ENCODE measurements at places on chromosomes 7 and 10.

- DNase-seq: no peak
Observed at GRCh38 chr7:95490231-95490762, 4.6 kb downstream of the ASB4 start.

DNA sequence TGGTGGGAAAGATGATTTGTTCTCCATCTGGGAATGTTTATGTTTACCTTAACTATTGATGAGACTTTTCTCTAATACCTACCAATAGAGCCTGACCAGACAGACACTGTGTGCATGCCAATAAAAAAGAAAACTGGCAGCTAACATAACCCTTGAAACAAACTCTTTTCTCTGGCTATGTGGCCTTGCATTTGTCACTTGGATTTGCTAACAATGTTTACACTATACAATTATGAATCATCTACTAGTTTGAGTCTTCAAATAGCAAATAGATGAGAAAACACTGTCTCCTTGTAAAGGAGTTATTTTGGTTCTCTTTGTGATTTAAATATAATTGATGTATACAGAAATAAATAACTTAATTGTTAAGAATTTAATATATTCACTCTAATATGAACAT, 273.1 kb downstream of the SEMA3D start:
- peak; percentile 37 for DNase-seq

DNA sequence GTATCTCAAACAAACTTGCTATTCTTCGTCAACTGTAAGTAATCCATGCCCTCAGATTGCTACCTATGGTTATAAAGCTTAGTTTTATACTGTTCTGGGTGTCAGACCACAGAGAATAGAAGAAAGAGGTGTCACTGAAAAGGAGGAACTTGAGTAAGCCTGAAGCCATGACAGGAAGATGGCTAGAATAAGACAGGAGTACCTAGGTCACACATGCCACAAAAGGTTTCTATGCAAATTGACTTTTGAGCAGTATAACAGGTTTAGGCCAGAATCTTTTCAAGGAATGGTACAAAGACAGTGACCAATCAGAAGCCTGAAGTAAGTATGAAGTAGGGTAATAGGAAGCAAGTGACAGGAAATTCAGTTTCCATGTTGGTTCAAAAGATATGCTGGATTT, 23.5 kb downstream of the FBXW4 start:
- DNase-seq: no peak

- no peak for DNase-seq
Observed at GRCh38 chr7:20318933-20319332, 11.8 kb upstream of the ITGB8 start.

GRCh38 chr7:111873963-111874690, 311.8 kb upstream of the IMMP2L start:
- DNase-seq: no peak

GRCh38 chr10:218798-219197, 83.5 kb downstream of the ZMYND11 start:
- DNase-seq: no peak

GRCh38 chr7:90520484-90520883, 51.0 kb downstream of the PTTG1IP2 start:
- peak; percentile 40 for DNase-seq

DNA sequence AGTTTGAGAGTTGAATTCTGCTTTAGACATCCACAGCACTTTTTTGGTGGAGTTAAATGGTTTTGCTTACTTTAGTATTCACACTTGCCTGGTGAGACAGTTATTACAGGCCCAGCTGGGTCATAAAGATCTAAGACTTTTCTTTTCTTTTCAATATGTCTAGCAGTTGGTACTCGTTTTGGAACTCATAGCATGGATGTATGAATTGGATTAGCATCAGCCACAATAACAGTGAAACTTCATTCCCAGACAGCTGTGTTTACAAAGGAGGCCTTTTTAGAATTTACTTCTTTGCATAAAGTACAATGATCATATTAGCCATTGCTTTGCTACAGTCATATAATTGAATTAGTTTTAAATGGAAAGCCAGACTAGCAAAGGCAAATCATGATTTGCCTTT, 168.4 kb upstream of the DKK1 start:
- DNase-seq: no peak

DNA sequence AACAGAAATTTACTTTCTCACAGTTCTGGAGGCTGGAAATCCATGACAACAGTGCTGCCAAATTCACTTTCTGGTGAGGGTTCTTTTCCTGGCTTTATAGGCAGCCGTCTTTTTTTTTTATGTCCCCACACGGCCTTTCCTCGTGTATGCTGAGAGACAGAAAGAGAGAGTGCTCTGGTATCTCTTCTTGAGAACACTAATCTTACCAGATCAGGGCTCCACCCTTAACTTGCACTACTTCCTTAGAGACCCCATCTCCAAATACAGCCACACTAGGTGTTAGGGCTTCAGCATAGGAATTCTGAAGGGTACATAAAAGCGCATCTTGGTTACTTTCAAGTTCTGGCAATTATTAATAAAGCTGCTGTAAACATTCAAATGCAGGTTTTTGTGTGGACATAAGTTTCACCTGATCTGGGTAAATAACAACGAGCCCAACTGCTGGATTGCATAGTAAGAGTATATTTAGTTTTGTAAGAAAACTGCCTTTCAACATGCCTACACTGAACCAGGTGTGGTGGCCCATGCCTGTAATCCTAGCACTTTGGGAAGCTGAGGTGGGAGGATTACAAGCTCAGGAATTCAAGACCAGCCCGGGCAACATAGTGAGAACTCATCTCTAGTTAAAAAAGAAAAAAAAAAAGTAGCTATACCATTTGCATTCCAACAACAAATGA, 8.2 kb upstream of the C1GALT1 start:
- DNase-seq: no peak

DNA sequence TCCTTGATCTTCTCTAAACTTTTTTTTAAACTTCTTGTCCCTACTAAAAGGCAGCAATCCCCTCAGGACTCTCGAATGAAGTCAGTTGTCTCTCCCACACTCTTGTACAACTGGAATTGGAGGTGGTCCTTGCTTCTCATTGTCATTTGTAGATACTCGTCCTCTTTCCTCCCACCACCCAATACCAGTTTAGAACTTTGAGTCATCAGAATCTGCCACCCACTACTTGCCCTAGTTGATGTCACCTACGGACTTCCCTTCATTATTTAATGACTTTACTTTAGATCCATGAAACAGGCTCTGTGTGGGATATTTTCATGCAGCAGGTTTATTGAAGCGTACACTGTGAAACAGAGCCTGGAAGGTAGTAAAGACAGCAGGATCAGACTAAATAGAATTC, 28.6 kb upstream of the LHFPL3 start:
- no peak for DNase-seq

GRCh38 chr7:45221896-45222604, 64.5 kb downstream of the RAMP3 start:
- DNase-seq: no peak

GRCh38 chr10:114905450-114905849, 32.5 kb upstream of the TRUB1 start:
- DNase-seq: peak; percentile 25

DNA sequence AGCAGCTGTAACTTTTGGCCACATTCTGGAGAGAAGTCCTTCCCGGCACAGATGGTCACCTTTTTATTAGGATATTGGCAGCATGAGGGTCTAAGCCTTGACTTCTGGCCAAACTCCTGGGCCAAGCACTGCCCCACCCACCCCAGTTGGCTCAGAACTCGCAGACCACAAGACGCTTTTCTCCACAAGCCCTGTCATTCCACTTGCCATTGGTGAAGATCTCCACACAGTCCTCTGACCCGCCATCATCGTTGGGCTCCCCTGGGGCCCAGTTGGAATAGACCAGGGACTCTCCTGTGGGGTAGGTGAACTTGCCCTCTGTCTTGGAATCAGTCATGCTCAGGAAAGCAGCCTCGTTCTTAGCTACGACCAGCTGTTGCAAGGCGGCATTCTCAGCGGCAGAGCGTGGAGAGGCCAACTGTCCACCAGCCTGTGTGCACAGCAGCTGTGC, 11.2 kb downstream of the SFTPD start:
- no peak for DNase-seq

- no peak for DNase-seq
Observed at GRCh38 chr10:114995468-114996247, 57.7 kb downstream of the TRUB1 start.

GRCh38 chr7:2403718-2404648, 572 bp downstream of the CHST12 start:
- DNase-seq: peak; percentile 52

DNA sequence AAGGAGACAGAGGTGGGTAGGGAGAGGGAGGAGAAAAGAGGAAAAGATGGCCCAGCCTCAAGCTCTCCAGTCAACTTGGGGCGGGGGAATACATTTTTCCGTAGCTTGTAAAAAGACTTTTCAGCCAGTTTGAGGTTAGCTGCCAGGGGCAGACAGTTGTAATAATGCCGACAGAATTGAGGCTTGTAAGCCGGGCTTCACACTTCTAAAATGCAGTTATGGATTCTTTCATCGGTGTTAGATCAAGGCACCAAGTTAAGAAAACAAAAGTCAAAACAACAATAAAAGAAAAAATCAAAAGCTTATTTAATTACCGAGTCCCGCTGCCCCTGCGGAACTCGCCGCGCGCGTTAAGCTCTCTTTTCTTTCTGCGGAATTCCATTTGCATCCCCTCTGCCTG, 448 bp upstream of the EVX1 start:
- DNase-seq: no peak

DNA sequence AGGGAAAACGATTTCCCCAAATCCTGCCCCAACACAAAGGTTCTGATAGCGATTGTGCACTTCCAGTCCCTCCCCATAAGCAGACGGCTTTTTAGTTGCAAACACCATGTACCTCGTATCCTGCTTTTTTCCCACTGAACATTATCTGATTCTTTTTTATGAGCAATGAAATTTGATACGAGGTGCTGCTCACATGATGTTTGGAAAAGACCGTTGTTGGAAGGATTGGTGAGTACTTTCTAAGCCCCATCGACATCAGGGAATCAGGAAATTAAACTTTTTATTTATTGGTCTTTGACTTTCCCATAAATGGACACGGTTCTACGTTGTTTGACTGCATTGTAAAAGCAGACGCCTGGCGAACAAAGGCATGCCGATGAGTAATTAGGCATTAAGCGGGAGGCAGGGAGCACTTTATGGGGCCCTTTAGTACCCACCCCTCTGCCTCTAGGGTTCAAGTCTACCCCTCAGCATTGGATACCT, 49.4 kb downstream of the TEX36 start:
- peak; percentile 40 for DNase-seq

DNA sequence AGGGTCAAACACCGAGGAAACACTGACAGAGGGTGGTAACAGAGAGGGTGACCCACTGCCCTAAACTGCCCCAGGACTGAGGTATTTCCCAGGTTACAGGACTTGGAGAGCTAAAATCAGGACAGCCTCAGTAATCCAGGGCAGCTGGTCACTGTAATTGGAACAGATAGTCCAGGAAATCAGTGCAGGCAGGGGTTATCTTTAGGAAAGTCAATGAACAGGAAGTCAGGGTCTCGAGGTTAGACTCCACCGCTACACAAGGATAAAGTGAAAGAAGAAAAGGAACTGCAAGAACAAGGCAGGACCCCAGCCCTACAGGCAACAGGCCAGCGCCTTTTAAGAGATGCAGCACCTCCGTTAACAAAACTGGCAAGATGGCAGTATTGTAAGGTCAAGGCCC, 61.1 kb downstream of the CAV1 start:
- DNase-seq: no peak

GRCh38 chr7:37083311-37084096, 359.2 kb upstream of the AOAH start:
- DNase-seq: no peak

DNA sequence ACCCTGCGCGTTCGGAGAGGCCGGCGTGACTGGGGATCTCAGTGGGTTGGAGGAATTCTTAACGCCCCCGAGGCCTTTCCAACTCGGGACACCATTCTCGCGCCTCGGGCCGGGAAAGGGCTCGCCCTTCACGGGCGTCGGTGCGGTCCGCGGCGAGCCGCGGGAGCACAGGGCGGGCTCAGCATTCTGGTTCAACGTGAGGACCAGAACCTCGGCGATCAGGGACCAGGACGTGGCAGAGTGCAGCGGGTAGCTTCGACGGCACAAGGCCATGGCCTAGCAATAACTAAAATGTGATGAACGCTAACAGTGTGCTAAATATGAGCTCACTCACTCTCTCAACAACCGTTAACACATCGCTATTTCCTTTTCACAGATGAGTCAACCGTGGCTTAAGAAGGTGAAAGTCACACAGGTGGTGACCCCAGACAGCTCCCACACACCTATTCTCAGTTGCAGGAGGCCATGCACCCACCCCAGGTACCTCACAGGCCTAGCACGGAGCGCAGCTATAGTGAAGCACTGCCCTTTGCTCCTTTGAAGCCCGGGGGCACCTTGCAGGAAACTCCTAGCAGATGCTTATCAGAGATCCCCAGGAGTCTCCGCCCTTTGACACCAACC, 4.5 kb upstream of the EMX2 start:
- no peak for DNase-seq

DNA sequence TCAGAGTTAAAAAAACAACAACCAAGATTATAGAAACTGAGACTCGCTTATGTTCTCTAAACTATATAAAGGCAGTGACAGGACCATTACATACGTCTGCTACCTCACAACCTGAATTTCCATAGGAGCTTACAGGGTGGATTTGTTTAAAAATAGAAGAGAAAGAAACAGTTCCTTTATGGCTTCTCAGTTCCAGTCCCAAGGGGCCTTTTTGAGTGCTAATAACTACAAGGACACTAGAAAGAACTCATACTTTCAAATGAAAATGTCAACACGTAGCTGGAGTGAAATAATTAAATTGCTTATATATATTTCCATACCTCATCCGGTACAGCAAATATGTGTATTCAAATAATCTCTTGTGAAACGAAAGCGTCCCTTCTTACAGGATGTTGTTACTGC, 19.7 kb downstream of the TSPAN12 start:
- DNase-seq: no peak

DNA sequence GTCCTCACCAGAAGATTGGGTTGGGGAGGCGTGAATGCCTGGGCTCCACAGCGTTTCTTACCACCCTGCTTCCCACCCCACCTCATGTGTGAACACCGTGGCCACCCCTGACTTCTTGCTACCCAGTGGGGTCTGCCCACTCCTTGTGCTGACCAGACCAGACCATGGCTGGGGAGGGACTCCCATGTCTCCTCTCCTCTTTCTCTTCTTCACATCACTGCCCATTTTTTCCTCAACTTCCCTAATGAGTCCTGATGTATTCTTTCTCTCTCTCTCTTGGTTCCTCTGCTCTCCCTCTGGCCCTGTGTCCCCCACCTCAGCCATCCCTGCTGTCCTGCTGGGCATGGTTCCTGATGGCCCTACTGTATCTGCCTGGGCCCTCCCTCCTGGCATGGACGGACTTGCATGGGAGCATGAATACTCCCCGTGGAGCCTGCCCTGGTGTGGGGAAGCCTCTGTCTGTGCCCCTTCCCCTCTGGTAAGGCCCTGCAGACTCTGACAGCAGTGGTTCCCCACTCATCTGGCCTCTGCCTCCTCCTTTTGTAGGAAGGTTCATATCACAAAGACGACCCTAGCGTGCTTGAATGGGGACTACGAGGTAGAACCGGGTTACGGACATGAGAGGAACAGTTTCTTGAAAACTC, 85.5 kb downstream of the ADCY1 start:
- no peak for DNase-seq

GRCh38 chr7:48708122-48708521, 216.2 kb upstream of the CDC14C start:
- DNase-seq: no peak
